ENCODE measurements at places on chromosomes 6 and 20. TPM values are rescaled to one million over a fixed set of nuclear protein-coding genes. Genes with fewer than 3 reads are reported as not detected.

Gene CRIP3
- 3.9 TPM for total RNA-seq

GRCh38 chr20:49426873-49427272 is 55.6 kb downstream of the KCNB1 start:
- no peak for DNase-seq

Gene CD83
- total RNA-seq, result 16.9 TPM

GRCh38 chr6:132400555-132400882 is 756 bp downstream of the MOXD1 start:
- DNase-seq, result no peak

DNA sequence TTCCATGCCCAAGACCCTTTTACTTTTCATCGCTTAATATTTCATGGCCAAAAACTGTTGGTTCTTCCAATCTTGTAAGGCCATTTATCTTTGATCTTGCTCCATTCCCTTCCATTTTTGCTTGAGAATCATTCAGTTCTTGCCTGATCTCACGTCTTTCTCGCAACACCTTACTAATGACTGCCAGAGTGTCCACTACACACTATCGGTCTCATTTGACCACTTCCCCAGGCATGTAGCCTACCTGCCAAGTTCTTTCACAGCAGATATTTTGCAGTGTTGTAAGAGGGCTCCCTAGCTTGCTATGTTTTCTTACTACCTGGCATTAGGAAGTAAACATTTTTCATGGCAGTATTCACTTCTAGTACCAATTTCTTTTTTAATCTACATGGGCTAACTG is 248.0 kb downstream of the ESR1 start:
- no peak for DNase-seq

DNA sequence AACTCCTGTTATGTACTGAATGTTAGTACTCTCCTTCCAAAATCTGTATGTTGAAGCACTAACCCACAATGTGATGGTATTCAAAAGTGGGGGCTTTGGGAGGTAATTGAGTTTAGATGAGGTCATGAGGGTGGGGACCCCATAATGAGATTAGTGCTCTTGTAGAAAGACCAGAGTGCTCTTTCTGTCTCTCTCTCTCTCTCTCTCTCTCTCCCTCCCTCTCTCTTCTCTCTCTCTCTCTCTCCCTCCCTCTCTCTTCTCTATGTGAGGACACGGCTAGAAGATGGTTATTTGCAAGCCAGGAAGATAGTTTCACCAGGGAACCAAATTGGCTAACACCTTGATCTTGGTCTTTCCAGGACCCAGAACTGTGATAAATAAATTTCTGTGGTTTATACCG is 107.4 kb downstream of the TBX18 start:
- DNase-seq, result no peak

DNA sequence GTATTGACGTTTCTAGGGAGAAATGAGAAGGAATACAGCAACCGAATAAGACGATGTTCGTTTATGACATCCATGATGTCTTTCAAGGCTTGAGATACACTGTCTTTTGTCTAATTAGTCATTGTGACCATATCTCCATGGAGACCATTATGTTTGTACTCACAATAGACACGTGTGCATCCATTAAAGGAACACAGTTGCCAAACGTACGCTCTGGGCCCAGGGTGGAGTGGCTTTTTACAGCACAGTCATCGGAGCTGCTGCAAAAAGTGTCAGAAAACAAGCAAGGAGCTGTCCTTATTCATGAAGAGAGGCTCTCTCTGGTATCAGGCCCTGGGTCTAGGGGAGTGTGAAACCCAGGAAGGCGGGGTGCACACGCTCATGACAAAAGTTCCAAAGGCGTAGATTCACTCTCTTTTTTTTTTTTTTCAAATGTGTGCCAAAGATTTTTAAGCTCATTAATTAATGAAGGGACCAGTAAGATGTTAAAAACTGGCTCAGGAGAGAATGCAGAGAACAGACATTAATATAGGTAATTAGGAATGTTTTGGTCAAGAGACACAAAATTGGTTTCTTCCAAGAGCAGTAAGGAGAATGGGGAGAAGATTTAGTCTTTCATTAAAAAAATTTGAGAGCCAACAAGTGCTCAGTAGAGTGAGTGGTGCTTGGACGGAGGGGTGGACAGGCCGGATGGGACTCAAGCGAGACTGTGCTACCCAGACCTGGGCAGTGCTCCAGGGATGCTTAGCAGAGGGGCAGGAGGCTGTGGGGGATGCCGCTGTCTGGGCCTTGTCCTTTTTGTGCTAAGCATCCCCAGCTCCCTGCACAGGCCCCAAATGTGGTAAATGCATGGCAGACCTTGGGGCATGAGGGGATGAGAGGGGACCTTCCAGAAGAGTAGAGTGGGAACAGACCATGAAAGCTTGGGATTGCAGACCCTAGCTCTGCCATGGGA is 34.9 kb upstream of the GTSF1L start:
- no peak for DNase-seq

- DNase-seq, result no peak
Observed at GRCh38 chr20:18380908-18381529, 85.8 kb downstream of the DZANK1 start.

GRCh38 chr20:24096864-24097450 is 108.4 kb upstream of the GGTLC1 start:
- DNase-seq, result no peak

GRCh38 chr20:53738039-53738944 is 144.7 kb upstream of the ZNF217 start:
- DNase-seq, result peak; percentile 72

DNA sequence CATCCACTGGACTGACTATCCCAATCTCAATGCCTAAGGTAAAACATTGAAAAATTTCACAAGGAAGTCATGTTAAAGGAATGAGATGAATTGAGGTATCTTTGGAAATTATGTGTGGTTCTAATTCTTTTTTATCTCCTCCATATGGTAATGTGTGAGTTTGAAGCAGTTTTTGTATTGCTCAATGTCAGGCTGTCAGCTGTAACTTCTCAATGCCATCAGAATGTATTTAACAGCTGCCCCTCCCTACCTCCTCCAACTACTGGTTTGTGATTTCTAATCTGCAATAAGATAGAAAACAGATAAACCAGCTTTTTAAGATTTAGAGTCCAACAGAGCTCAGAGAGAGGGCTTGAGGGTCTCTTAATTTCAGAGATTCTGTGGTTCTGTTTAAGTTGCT is 1005.8 kb upstream of the ADGRB3 start:
- DNase-seq, result no peak

Gene RAET1L
- total RNA-seq, result not detected

DNA sequence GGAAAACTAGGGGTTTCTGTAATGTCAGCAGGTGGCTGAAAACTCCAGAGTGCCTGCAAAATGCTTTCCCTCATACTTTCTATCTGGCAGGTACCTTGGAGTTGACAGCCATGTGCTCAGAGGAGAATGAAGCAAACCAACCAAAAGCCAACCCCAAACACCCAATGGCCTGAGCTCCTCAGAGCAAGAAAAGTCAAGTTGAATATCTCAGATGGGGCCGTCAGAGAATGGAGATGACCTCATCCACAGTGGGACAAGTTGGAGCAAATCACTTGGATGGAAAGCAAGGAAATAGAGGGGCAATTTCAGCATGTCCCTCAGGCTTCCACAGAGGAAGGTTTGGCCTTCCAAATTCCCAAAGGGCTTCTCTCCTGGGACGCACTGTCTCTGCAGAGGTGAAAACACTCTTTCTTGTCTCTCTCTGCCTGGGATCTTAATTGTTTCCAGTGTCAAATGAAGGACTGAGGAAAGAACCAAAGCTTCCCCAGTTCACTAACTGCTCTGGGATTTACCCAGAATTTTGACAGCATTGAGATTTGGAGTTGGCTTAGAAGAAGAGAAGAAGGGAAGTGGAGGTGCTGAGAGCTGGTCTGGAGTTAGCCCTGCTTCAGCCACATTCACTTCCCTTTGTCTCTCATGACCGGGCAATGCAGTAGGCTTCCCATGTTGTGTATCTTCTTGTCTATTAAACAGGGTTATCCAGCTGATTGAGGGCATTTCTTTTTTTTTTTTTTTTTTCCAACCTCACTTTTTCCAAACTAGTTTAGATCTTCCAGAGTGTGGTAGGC is 42.2 kb downstream of the PRND start:
- DNase-seq, result no peak

GRCh38 chr6:129731428-129731827 is 21.5 kb upstream of the ARHGAP18 start:
- no peak for DNase-seq

Gene PRR18
- total RNA-seq, result not detected

Gene MYLIP
- total RNA-seq, result 53.8 TPM

Gene BEND3
- total RNA-seq, result 3.0 TPM

Data from urinary bladder (tissue), 4 donors.